HFFc6 (cell line): ENCODE measurements at places on chromosomes 2 and 18.

- peaks cover 11% of the 10 kb centered on the region for H3K27me3 ChIP-seq
- H3K27ac ChIP-seq = no peak overlapping the region
Observed at GRCh38 chr2:172919732-172920131, 155.9 kb upstream of the MAP3K20 start.

DNA sequence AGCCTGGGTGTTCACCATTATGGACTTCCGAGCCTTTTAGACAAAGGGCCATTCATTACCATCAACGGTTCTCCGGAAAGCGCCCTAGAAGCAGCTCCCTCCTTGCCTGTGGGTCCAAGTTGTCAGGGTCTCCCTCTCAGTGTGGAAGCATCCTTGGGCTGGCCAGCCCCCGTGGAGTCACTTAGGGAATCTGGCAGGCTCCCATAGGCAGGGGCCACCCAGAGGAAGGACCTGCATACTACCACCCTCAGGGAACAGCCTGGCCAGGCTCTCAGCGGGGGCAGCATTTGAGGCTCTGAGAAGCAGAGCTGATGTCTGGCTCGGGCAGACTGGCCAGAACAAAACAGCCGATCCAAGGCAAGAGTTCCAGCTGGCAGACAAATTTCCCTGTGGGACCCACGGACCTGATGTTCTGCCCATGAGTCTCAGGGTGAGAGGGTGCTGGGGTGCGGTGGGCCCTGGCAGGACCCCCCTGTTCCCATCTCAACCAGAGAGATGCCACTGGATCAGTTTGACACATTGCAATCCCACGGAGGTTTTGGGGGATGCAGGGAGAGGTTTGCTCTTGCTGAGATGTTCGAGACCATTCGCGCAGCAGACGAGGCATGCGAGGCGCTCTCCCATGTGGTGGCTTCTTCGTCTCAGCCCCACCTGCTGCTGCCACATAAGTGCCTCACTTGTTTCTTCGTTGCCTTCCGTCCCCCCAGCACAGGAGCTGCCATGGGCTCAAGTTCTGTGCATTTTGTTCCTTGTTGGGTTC lies 56.9 kb downstream of the ACKR3 start:
- no peak overlapping the region for H3K27ac ChIP-seq
- peaks cover 19% of the 10 kb centered on the region for H3K27me3 ChIP-seq
- DNase-seq = no peak
- H3K4me1 ChIP-seq = no peaks in the 10 kb centered on the region

DNA sequence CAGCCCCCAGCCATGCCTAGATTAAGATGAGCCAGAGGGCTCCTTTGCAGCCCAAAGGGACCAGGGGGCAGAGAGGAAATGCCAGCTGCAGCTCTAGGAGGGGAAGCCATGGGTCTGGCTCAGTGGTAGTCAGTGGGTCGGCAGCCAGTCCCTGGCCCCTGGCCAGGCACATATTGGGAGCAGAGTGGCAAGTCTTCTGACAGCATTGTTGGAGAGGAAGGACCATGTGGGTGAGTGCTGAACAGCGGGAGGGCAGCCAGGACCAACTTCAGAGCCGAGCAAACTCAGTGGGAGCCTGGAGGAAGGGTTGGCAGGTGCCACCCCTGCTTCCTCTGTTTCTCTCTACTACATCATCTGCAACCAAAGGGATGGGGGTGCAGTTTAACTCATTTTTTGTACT lies 140.5 kb upstream of the PELI1 start:
- H3K27me3 ChIP-seq = peaks cover 1% of the 10 kb centered on the region; the same call in 1 of the 2 replicates
- H3K4me1 ChIP-seq = peaks cover 24% of the 10 kb centered on the region
- DNase-seq = no peak
- no peak overlapping the region for H3K4me3 ChIP-seq
- H3K36me3 ChIP-seq = no peaks in the 10 kb centered on the region

GRCh38 chr2:202042444-202042843 lies 8.8 kb downstream of the FZD7 start:
- H3K4me3 ChIP-seq = no peak overlapping the region
- peaks cover 12% of the 10 kb centered on the region for H3K4me1 ChIP-seq
- no peak overlapping the region for H3K27ac ChIP-seq
- H3K27me3 ChIP-seq = no peaks in the 10 kb centered on the region; the same call in 1 of the 2 replicates
- DNase-seq = no peak

GRCh38 chr18:24802456-24802855 lies 342.0 kb downstream of the HRH4 start:
- H3K36me3 ChIP-seq = no peaks in the 10 kb centered on the region
- DNase-seq = no peak
- H3K27me3 ChIP-seq = peaks cover 3% of the 10 kb centered on the region; the same call in 1 of the 2 replicates

- no peak for DNase-seq
- no peaks in the 10 kb centered on the region for H3K36me3 ChIP-seq
- H3K4me1 ChIP-seq = peaks cover 55% of the 10 kb centered on the region
- H3K4me3 ChIP-seq = no peak overlapping the region
- peaks cover 3% of the 10 kb centered on the region; the same call in 1 of the 2 replicates for H3K27me3 ChIP-seq
- peak overlapping the region; percentile 34; the same call in 1 of the 2 replicates for H3K27ac ChIP-seq
Observed at GRCh38 chr2:42947809-42948600, 155.6 kb upstream of the HAAO start.

DNA sequence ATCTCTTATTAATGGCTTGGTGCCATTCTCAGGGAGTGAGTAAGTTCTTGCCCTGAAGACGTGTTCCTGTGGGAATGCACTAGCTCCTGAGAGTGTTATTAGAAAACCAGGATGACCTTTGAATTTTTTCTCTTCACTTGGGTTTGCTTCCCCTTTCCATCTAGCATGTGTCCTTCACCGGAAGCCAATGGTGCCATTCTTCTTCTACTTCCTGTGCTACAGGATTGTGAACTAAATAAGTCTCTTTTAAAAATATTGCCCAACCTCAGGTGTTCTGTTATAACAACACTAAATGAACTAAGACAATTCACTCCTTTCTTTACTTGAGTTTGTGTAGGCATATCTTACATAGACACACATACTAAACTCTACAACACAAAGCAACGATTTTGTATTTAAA lies 447.0 kb downstream of the SOX11 start:
- no peaks in the 10 kb centered on the region for H3K4me1 ChIP-seq
- 0 out of 2 replicates have a peak, but pooled peaks cover 2% of the 10 kb centered on the region for H3K27me3 ChIP-seq
- no peak for DNase-seq
- H3K27ac ChIP-seq = no peak overlapping the region
- no peak overlapping the region for H3K4me3 ChIP-seq

DNA sequence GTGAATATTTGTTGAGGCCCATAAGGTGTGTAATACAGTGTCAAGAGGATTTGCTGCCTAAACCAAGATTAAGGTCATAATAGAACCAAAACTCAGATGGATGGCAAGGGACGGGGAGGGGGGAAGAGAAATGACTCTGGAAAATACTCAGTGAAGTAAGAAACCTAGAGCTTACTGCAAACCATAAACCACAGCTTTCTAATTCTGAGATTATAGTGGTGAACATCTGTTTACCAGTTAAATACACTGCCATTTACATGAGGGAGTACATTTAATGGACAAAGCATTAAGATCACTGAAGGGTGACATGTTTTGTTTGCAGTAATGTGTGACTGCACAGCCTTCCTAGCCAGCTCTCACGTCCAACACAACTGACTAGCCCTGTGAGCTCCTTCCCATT lies 19.8 kb downstream of the EVX2 start:
- H3K27ac ChIP-seq = no peak overlapping the region
- H3K36me3 ChIP-seq = no peaks in the 10 kb centered on the region
- DNase-seq = no peak
- H3K4me1 ChIP-seq = no peaks in the 10 kb centered on the region
- H3K27me3 ChIP-seq = peaks cover 6% of the 10 kb centered on the region; the same call in 1 of the 2 replicates

- H3K4me3 ChIP-seq = no peak overlapping the region
- no peaks in the 10 kb centered on the region for H3K4me1 ChIP-seq
- H3K27ac ChIP-seq = no peak overlapping the region
- peaks cover 68% of the 10 kb centered on the region for H3K27me3 ChIP-seq
- H3K36me3 ChIP-seq = no peaks in the 10 kb centered on the region
Observed at GRCh38 chr2:42045848-42046748, 1.7 kb upstream of the PKDCC start.

- H3K27ac ChIP-seq = no peak overlapping the region
- H3K27me3 ChIP-seq = no peaks in the 10 kb centered on the region; the same call in 1 of the 2 replicates
- H3K4me1 ChIP-seq = peaks cover 7% of the 10 kb centered on the region; the same call in 1 of the 2 replicates
- DNase-seq = no peak
- no peak overlapping the region for H3K4me3 ChIP-seq
- H3K36me3 ChIP-seq = 0 out of 2 replicates have a peak, but pooled peaks cover 11% of the 10 kb centered on the region
Observed at GRCh38 chr18:28635530-28635929, 458.6 kb upstream of the CDH2 start.

DNA sequence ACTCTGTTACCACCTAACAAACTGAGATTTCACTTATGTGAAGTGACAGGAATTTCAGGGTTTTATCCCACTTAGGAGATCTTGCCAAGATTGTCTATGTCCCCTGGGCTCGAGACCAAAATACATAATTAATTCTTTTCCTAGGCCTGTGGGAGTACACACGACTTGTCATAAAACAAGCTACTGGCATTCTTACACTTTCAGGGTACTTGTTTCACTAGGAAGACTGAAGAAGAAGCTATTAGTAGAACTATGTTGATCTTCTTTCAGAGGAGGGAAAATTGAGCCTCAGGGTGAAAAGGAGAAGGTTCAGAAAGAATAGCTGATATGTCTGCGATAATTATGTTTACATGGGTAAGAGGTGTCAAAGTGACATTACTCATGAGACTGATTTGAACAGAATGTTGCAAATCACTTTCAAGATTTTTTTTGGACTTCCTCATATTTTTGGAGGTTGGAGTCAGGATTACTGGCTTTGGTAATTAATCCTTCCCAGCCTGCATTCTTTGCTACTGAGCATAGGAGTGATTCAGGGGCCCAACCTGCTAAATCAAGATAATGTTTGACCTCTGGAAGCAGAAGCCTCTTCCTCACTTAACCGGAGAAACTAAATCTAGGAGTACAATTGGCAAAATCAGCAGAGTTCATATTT lies 240.0 kb upstream of the NT5C1B start:
- peak; percentile 84 for DNase-seq
- H3K4me1 ChIP-seq = peaks cover 54% of the 10 kb centered on the region
- H3K27me3 ChIP-seq = no peaks in the 10 kb centered on the region; the same call in none of the 2 replicates
- peaks cover 8% of the 10 kb centered on the region for H3K36me3 ChIP-seq
- peak overlapping the region; percentile 81 for H3K27ac ChIP-seq
- peak overlapping the region; percentile 66 for H3K4me3 ChIP-seq

GRCh38 chr2:39203382-39203781 lies 40.4 kb downstream of the CDKL4 start:
- no peak overlapping the region for H3K27ac ChIP-seq
- H3K36me3 ChIP-seq = no peaks in the 10 kb centered on the region; the same call in 1 of the 2 replicates
- no peak overlapping the region for H3K4me3 ChIP-seq
- DNase-seq = no peak

DNA sequence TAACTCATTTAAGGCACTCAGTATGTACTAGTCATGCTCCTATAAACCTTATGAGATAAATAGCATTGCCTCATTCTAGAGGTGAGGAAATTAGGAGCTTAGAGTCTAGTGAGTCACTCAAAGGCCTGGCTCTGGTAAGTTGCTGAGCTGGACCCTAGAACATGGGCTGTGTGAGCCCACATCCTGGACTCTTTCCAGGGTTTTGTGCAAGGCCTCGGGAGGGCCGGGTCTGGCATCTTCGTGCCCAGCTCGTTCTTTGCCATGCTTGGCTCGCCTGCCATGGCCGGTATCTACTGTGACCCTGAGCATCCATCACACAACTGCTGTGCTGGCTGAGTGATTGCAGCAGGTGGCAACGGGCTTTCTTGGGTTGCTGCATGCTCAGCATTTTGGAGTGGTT lies 168.0 kb downstream of the LPIN1 start:
- H3K4me3 ChIP-seq = no peak overlapping the region
- H3K4me1 ChIP-seq = no peaks in the 10 kb centered on the region
- peaks cover 7% of the 10 kb centered on the region; the same call in 1 of the 2 replicates for H3K36me3 ChIP-seq
- peaks cover 10% of the 10 kb centered on the region for H3K27me3 ChIP-seq
